ENCODE measurements at places on chromosomes 11 and 22.

DNA sequence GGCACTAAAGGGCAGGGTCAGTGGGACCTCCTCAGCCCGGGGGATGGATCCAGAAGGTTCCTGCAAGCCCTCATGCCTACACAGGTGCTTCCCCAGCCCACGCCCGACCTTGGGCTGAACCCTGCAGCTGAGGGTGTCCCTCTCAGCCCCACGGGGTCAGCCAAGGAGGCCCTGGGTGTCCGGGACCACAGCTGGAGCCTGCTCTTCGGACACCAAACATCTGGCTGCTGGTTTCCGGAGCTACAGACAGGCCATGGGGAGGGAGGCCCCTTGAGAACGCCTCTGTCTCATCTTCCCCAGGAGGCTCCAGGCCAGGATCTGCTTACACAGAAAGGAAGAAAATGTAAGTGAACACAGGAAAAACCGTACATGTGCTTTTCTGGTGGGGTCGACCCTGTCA, 355.7 kb downstream of the MN1 start:
- no peak for DNase-seq

DNA sequence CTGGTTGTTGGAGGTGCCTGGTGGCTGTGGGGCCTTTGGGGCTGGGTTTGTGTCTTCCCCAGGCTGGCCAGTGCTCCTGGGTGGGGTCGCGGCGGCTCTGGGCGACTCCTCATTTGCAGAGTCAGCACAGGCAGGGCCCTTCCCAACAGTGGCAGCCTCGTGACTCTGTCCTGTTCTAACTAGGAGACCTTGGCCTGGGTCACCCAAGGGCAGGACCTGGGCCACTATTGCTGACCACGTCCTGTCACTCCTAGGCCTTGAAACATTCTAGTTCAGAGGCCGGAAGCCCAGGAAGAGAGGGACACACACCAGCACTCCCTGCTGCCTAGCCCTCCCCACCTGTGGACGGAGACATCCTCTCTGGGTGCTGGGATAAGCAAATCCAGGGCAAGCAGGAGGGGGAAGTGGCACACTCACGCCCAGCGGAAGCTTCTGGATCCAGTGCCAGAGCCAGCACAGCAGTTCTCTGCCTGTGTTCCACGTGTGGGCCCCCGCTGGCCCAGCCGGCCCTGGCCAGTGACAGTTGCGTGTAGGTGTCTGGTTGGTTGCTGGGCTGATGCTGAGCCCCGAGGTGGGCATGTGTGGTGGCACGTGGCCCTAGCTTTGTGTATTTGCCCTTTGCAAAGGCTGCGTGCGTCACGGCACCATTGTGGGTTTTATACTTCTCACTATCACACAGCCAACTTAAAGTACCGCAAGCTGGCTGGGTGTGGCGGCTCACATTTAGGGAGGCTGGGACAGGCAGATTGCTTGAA, 4.3 kb upstream of the CHID1 start:
- DNase-seq, result no peak

DNA sequence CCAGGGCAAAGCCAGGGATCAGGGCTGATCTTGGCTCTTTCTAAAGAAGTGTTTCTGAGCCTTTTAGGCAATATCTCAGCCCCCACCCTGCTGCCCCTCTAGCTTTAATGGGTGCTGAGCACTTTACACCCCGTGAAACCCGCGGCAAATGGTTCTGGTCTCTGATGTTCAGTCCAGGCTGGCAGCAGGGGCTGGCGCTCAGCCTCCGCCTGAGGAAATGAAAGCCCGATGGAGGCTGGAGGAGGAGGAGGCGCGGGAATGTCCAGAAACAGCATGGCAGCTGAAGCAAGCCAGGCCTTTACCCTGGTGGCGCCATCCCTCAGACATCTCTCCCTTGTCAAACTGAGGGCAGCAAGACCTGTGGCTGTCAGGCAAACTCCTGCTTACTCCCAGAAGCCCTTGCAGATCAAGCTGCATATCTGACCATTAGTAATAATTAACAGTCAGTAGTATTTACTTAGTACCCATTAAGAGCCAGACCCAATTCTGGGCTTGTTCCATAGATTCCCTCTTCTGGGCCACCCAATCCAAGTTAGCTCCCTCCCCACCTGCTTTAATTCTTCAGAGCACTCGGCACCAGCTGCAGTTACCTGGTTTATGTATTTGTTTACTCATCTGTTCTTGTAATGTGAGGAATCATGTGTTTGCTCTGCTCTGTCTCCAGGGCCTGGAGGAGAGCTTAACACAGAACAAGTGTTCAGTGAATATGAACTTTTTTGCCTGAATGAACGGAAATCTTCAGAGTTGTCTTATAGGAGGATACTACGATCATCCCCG, 15.0 kb upstream of the ALX4 start:
- no peak for DNase-seq

DNA sequence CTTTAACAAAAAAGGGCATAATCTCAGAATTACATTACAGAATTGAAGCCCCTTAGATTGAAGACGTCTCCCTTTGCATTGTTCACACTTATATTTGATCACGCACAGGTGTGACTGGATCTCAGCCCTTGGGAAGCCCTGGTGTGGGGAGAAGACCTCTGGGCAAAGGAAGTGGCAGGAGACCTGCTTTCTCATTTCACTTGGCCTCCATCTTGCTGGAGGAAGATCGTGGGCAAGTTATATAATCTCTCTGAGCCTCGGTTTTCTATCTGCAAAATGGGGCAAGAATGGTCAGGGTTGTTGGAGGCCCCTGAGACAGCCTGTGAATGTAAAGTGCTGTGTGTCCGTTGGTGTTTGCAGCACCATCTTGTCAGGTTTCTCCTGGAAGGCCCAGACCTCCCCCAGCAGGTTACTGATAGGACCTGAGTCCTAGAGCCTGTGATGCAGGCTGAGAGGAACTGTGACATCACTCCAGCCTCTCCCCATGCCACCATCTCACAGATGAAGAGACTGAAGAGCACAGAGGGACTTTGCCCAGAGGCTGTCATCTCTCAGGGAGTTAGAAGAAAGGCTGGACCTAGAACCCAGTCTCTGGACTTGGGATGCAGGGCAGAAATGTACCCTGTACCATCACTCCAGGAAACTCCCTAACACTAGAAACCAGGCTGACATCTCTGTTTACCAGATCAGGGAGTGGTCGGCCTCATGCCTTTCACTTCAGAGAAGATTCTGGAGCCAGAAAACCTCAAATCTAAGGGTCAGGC, 1.1 kb upstream of the APOA1 start:
- no peak for DNase-seq

GRCh38 chr11:70429724-70430521, 31.6 kb downstream of the CTTN start:
- DNase-seq, result no peak

Data from stimulated activated CD8-positive, alpha-beta memory T cell treated with anti-CD3 and anti-CD28 coated beads, Interleukin-2, amount 100 ng/mL, for 1 hour (primary cell).